ENCODE measurements at places on chromosomes 11 and 22. TPM values are rescaled to one million over a fixed set of nuclear protein-coding genes. Genes with fewer than 3 reads are reported as not detected.

SYTL2 gene
- total RNA-seq: 13.2 TPM

SLC6A5 gene
- total RNA-seq: not detected

TNRC6B gene
- 32.8 TPM for total RNA-seq

SCGB1A1 gene
- not detected for total RNA-seq

CFAP300 gene
- total RNA-seq: not detected

HBE1 gene
- not detected for total RNA-seq

KRTAP5-9 gene
- total RNA-seq: not detected

ZNRF3 gene
- 1.2 TPM for total RNA-seq

FERMT3 gene
- total RNA-seq: 205 TPM

HTR3A gene
- total RNA-seq: not detected

FZD4 gene
- 0.07 TPM for total RNA-seq

XKR3 gene
- not detected for total RNA-seq

SMTNL1 gene
- not detected for total RNA-seq

APOL5 gene
- not detected for total RNA-seq

TSGA10IP gene
- total RNA-seq: not detected

SLN gene
- not detected for total RNA-seq

KDM4E gene
- not detected for total RNA-seq

IFT27 gene
- total RNA-seq: 24.9 TPM

MAP6 gene
- total RNA-seq: 0.16 TPM

OR52I2 gene
- not detected for total RNA-seq

SULT4A1 gene
- total RNA-seq: not detected
